ENCODE measurements at places on chromosomes 1 and 21.

- DNase-seq: peak; percentile 27
Observed at GRCh38 chr21:29939104-29939923, 482 bp downstream of the GRIK1 start.

DNA sequence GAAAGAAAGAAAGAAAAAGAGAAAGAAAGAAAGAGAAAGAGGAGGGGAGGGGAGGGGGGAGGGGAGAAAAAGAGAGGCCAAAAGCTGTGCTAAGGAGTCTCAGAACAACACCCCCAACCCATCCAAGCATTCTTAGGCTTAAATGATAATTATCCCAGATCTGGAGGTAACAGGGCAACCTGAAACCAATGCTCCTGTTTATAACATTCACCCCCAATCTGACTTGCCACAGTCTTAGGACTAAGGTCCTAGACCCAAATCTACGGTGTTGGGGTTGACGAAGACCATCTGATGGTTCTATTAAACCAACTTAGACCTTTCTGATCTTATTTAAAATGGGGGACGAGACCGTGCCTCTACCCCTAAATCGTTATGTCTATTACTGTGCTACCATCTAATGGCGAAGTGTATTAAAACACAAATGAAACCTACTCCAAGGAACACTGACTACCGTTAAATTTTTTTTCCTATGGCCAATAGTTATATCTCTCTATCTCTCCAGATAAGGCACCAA, 119.3 kb upstream of the CDC42BPA start:
- peak; percentile 22 for DNase-seq

GRCh38 chr21:33998402-33998801, 75.0 kb upstream of the MRPS6 start:
- no peak for DNase-seq

GRCh38 chr1:30198795-30199403, 524.5 kb downstream of the MATN1 start:
- DNase-seq: no peak

GRCh38 chr1:118290571-118290970, 105.5 kb upstream of the SPAG17 start:
- no peak for DNase-seq

DNA sequence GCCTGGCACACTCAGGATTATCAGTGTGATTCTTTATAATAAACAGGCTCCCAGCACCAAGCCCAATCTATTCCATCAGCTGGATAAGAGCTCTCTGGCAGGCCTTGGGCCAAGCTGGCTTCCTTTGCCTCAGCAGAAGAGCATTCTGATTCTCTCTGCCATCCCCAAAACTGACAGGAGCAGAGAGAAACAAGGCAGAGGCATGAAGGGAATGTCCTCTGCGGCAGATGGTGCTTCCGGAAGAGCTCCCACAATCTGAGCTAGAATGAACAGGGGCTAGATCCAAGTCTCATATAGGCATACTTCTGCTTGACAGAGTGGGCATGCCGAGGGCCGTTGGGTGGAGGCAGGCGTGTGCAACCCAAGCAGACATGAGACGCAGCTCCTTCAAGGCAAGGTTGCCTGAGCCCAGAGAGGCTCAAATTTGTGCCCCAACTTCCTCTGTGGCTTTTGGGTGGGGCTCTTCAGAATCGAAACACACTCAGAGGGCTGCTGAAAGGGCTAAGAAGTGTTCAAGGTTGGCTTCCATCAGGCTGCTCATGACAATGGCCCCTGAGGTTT, 4.0 kb downstream of the CAPN2 start:
- no peak for DNase-seq

DNA sequence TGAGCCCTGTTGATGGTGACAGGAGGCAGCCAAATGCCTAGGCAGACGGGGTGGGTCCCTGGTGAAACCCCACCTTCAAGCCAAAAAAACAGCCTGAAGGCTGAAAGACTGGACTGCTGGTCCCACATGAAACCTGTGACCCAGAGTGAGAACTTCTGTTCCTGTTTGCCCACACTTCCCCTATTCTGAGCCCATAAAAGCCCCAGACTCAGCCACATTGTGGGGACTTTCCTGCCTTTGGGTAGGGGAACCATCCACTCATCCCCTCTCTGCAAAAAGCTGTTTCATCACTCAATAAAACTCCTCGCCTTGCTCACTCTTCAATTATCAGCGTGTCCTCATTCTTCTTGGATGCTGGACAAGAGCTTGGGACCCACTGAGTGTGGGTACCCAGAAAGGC, 25.2 kb downstream of the HTR6 start:
- DNase-seq: no peak

DNA sequence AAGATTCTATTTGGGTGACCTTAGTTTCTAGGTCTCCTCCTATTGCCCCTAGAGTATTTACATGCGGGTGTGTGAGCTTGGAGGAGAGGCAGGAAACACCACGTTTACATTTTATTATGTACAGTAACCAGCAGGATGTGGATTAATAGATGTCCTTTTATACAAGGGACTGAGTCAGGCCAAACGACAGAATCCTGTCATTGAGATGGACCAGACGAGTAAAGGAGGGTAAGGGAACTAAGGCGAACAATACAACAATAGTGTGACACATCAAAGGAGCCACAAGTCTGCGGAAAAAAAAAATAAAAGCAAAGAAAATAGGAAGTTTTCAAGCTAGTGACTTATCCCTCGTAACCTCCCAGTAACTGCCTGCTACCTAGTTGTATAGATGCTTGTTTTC, 151.1 kb downstream of the GABPA start:
- DNase-seq: no peak

GRCh38 chr1:27285274-27285660, 36.7 kb upstream of the TMEM222 start:
- DNase-seq: no peak

- no peak for DNase-seq
Observed at GRCh38 chr1:71967670-71968069, 314.7 kb downstream of the NEGR1 start.

- no peak for DNase-seq
Observed at GRCh38 chr1:10401281-10401680, 2.4 kb downstream of the PGD start.

DNA sequence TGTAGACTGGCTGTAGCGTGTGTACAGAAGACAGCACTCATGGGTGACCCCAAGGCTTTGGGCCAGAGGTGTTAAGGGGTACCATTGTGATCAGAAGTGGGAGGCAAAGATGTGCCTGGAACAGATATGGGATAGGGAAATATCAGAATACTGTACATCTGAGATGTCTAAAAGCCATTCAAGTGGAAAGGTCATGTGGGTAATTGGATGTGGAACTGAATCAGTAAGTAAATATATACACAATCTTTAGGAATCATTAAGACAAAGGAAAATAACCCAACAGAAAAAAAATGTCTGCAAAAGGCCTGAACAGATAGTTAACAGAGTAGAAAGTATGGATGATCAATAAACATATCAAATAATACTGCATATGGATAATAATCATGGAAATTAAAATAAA, 26.5 kb downstream of the OR13G1 start:
- DNase-seq: no peak

GRCh38 chr1:205294175-205294917, 27.2 kb downstream of the NUAK2 start:
- DNase-seq: no peak

GRCh38 chr1:54607821-54608565, 15.3 kb downstream of the FAM151A start:
- no peak for DNase-seq

DNA sequence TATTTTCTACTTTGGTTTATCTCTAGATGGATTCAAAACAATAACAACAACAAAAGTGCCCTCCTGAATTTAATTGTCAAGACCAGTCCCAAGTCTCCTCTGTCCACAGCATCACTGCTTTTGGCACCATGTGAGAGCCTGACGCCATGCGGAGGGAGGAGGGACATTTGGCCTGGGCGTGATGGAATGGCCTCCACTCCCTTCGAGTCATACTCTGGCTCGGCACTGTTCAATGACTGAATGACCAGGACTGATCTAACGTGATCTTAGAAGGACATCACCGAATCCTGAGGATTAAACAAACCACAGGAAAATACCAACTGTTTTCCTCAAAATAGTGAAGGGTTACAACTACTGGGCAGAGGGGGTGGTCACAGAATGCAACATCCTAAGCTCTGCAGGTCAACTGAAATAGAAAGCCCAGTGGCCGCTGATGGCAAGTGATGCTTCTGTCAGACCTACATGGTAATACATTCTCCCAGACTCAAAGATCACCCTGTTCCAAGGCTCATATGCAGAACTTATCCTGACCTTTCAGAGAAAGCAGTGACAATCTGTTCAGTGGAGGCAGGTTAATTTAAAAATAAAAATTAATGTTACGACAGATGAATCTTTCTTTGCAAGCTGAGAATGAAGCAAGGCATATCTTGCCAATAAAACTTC, 19.1 kb downstream of the SRSF4 start:
- DNase-seq: no peak

- DNase-seq: no peak
Observed at GRCh38 chr1:168235548-168235885, 9.7 kb downstream of the SFT2D2 start.

DNA sequence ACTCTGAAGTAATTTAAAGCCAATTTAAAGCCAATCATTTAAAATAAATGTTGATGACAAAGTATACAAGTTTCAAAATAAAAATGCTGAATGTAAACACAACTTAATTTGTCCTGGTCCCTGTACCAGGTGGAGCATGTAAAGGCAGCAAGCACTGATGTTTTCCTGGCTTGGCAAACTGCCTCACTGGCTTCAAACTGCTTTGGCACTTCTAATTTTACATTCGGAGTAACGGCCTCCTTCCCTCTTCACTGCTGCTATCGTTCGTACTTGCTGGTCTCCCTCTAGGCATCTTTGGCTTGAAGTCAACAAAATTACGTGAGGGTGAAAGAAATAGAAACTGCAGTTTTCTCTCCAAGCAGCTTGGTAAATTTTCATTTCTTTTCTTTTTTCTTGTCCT, 287.9 kb downstream of the LTN1 start:
- DNase-seq: peak; percentile 32

- no peak for DNase-seq
Observed at GRCh38 chr1:2322065-2322571, 69.2 kb downstream of the MORN1 start.

DNA sequence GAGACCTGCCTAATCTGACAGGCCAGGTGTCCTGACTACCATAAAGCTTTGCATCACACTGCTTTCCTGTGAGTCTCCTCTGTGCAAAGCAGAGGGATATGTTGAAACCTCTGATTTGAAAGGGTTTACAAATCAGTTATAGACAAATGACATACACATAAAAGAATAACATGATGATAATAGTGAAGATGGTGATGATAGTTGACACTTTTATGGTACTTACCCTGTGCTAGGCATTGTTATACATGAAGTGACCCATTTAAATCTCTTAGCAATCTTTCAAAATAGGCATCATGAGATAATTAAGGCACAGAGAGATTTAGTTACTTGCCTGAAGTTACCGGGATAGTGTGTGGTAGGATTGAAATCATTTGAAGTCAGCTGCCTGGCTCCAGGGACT, 34.1 kb upstream of the PKN2 start:
- no peak for DNase-seq

- no peak for DNase-seq
Observed at GRCh38 chr1:67586596-67586995, 98.4 kb upstream of the GADD45A start.

GRCh38 chr21:15080526-15080925, 15.7 kb upstream of the NRIP1 start:
- no peak for DNase-seq

DNA sequence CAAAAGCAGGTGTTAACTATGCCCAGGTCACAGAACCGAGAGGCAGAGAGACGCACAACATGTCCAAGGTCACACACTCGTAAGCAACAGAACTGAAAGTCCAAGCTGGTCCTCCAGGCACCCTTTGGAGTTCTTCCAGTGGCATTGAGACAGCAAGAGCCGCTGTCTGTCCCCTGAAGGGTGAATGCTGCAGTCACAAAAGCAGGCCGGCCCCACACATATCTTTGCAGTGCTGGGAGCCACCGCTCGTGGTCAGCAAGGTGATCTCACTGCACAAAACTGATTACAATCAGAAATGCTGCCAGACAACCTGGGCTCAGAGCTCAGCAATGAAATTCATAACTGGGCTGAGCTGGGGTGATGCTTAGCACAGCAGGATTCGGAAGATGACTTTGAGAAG, 47.4 kb upstream of the RAB4A start:
- no peak for DNase-seq

GRCh38 chr1:92094090-92094489, 13.9 kb downstream of the BTBD8 start:
- no peak for DNase-seq

- no peak for DNase-seq
Observed at GRCh38 chr1:121546830-121547591, 362.2 kb downstream of the SRGAP2C start.

DNA sequence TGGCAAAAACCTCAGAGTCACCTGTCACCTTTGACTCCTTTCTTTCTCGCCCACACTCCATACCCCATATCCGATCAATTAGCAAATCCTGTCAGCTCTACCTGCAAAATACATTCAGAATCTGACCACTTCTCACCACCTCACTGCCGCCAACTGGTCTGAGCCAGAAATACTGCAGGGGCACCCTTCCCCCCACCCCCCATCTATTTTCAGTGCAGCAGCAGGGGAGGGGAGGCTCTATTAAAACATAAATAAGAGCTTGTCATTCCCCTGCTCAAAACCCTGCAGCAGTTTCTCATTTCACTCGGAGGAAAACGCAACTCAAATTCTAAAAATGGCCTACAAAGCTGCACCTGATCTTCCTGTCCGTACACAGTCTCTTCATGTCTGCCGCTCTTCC, 3.9 kb downstream of the PKLR start:
- no peak for DNase-seq

- no peak for DNase-seq
Observed at GRCh38 chr1:92990828-92991227, 29.6 kb upstream of the DIPK1A start.

All from COR-L47 (cell line).